Omental fat pad (tissue), 4 donors: ENCODE measurements at places on chromosomes 12 and 14. TPM values are rescaled to one million over a fixed set of nuclear protein-coding genes. Genes with fewer than 3 reads are reported as not detected.

DNA sequence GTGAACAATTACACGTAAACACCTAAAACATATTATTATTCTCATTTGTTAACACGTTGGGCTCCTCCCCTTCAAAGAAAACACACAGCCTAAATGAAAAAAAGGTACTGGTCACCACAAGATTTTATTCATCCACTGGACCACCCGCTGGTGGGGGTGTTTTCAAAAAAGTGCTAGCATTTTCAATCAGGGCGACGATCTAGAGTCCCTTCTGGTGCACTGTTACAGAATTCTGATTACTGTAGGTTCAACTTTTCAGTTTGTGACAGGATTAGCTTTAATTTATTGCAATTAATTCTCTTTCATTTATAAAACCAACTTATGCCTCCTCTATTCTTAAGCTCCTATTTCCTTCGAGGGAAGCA is 443 bp downstream of the MAGOHB start:
- no peak for DNase-seq

- DNase-seq, result no peak
Observed at GRCh38 chr14:99887407-99887806, 94.2 kb downstream of the EML1 start.

DNA sequence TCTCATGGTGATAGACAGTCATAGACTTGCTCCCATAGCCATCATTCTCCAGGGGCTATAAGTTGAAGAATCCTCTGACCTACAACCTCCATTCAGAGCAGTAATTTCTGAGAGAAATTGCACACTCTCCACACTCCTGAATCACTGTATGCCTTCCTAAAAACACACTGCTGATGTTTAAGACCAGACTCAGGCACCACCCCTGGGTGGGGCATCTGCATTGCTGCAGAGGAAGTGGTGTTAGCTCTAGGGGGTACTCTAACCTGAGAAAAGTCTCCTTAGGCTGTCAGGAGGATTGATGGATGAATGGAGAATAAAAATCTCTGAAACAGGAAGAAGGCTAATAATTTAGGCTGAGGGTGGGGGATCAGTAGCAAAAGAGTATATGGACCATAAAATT is 436.1 kb downstream of the DAD1 start:
- DNase-seq, result no peak

The GPRC5D gene
- total RNA-seq, result not detected

GRCh38 chr14:94491511-94491910 is 15.5 kb upstream of the SERPINA9 start:
- DNase-seq, result no peak

The TMTC1 gene
- total RNA-seq, result 106 TPM

GRCh38 chr14:102043251-102044025 is 43.4 kb downstream of the HSP90AA1 start:
- no peak for DNase-seq
